ENCODE measurements at places on chromosomes 2 and 18.

- DNase-seq: no peak
Measured at GRCh38 chr2:196598846-196599245, 40.7 kb upstream of the CCDC150 start.

- no peak for DNase-seq
Measured at GRCh38 chr2:41932241-41933045, 115.4 kb upstream of the PKDCC start.

- no peak for DNase-seq
Measured at GRCh38 chr18:23226930-23227725, 91.8 kb downstream of the CABLES1 start.

DNA sequence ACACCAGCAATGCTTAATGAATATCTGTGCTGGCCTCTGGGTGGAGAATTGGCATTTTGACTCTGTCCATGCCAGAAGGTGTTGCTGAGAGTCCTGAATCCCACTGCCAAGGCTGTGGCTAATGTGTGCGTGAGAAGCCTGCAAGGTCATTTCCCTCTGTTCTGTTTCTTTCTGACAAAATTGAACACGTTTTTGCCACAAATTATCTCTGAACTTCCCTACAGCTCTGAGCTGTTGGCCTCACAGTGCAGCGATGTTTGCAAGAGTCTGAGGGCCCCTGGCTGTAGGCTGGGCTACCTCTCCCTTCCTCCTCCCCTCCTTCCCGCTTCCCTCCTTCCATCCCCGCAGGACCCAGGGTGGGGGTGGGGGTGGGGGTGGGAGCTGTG is 154.1 kb upstream of the HS6ST1 start:
- no peak for DNase-seq

- no peak for DNase-seq
Measured at GRCh38 chr2:241809383-241810306, 652 bp downstream of the NEU4 start.

DNA sequence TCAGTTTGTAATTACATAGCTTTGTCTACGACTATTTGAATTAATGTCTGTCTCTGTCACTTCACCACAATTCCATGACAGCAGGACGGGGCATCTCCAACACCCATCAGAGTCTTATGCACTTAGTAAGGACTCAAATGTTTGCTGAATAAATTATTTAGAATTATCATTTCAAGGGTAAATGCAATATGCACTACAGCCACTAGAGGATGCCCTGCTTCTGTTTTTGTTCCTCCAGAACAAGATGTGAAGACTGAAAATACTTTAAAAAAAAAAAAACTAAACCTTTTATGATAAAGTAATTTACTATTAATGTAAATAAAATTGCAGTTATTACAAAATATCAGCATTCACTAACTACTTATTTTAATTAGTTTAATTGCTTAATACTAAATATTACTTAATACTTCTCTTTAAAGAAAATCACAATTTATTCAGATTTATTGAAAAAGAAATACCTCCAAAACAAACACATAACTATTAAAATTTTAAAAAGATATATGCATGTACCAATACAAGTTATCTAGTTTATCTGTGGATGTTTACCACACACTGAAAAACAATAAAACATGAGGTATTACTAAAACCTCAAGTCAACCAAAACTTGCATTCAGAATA is 3.2 kb downstream of the PIGN start:
- DNase-seq: peak; percentile 79

GRCh38 chr2:162198239-162198638 is 45.0 kb downstream of the FAP start:
- no peak for DNase-seq

DNA sequence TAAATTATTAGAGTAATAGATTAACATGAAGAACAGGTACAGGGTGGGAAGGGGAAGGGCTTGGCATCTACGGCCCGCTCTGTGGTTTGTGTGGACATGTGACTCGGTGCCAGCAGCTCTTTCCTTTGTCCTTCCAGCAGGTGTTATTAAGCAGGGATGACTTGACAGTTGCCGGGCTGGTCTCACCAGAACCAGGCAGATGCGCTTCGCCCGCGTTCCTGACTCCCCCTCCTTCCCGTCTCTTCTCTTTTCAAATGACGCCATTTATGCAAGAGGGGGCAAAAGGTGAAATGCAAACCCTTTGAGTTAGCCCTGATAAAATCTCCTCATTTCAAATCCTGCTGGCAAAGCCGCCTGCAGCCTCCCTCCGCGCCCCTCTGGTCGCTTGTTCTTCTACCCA is 38.9 kb upstream of the MGAT4A start:
- no peak for DNase-seq

DNA sequence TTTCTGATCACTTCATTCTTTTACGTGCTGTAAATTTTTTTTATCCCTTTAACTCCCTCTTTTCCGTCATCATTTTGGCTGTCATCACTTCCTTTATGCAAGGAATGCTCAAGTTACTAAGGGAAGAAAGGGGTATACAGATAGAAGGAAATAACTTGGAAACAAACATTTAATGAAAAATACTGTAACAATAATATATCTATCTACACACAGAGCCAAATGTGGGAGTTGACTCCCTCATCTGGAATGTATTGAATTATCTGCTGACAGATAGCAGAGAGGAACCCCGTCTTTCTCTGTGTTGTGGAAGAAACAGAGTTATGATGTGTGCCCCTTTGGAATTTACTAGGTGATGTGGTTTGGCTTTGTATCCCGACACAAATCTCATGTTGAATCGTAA is 182.5 kb upstream of the NXPH2 start:
- no peak for DNase-seq

GRCh38 chr2:137208431-137208891 is 443.1 kb downstream of the THSD7B start:
- no peak for DNase-seq

DNA sequence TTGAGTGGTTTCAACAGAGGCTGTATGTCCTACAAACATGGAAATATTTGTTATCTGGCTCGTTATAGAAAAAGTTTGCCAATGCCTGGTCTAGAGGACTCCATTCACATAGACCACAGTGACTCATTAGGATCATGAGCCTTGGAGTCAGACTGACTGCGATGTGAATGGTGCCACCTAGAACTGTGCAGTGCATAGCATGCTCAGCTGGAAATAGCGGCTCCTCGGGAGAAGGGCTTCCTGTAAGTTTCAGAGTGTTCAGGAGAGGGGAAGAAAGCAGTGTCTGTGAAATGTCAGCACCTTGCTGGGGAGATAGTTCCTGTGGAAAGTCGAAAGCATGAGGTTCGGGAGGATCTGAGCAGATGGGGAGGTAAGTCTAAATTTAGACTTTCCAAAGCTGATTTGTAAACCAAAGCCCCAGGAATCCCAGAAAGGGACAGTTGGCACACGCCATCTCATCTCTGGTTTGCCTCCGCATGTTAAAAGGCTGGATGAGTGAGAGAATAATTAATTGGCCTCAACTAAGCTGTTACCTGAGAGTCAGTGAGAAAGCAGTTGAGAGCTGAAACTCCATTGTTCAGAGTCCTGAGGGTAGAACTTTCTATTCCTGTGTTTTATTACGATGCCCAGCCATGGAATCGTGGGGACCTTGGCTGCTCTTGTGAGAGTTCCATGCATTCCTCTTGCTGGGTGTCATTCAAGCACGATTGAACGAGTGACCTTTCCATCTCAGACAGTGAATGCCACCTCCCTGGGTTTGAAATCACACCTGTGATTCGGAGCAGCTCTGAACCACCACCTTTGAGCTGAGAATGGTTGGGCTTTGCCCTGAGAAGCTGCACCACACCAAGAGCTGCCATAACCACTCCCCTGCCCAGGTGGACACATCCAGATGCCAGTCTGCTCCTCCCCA is 99.5 kb downstream of the MAPK4 start:
- no peak for DNase-seq

DNA sequence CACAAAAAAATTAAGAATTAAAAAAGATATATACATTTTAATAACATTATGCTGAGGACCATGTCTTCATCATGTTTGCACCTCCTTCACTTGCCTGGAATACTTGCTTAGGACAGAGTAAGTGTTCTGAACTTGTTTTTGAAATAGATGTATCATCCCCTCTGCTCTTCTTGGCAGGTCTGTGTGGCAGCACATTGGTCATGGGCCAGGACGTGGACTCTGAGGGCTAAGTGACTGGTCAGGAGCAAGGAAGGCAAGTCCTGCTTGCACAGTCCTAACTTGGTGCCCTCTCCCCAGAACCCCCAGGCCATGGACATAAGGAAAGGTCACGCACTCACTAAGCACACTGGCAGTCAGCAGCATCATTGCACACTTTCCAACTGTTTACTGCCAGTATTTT is 95.8 kb downstream of the PTPRM start:
- no peak for DNase-seq

GRCh38 chr2:88739985-88740600 is 48.6 kb downstream of the RPIA start:
- DNase-seq: peak; percentile 90

- DNase-seq: no peak
Measured at GRCh38 chr2:144625626-144626025, 105.7 kb upstream of the ZEB2 start.

DNA sequence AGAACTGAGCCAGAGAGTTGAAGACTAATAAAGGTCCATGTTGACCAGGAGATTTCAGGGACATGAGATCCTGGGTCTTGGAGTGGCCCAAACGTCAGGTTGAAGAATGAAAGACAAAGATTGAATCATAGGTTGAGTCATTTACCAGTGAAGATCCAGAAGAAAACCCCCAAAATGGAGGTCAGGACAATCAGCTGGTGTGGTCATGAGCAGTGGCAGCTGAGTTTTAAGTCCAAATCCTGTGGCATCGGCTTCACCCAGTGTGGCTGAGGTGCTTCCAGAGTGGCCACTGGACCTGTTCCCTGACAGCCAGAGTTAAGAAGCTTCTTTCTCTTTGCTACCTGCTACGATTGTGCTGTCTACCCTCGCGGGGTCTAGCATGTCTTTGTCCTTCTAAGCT is 234.0 kb downstream of the BCL2 start:
- DNase-seq: no peak

DNA sequence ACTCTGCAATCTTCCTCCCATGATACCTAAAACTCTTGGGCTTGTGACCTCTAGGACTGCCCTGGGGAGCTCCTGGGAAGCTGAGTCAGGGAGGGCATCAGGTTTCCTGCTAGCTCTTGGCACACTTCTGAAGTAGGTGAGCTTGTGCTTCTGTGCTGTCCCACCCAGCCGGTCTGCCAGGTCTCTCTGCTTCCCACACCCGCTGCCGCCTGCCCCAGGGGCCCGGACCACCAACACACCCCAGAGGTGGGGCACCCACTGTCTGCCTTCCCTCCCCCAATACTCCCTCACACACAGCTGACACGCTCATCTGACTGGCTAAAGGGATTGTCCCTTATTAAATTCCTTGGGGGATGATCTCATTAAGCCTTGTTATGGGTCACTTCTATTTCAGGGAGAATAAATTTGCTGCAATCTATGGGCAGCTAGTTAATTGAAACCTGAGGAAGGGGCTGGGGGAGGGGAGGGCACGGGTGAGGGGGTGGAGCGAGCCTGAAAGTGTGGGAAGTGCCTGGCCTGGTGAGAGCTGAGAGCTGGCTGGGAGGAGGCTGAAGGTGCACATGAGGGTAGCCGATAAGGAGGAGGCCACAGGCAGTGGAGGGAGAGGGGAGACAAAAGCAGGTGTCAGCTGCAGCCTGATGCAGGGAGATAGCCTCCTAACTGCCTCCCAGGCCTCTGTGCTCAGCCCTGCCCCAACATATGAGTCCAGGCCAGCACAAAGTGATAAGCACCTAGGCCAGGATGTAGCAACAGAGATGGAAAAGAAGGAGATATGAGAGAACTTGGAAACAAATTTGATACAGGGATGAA is 48.8 kb downstream of the HAUS1 start:
- no peak for DNase-seq

DNA sequence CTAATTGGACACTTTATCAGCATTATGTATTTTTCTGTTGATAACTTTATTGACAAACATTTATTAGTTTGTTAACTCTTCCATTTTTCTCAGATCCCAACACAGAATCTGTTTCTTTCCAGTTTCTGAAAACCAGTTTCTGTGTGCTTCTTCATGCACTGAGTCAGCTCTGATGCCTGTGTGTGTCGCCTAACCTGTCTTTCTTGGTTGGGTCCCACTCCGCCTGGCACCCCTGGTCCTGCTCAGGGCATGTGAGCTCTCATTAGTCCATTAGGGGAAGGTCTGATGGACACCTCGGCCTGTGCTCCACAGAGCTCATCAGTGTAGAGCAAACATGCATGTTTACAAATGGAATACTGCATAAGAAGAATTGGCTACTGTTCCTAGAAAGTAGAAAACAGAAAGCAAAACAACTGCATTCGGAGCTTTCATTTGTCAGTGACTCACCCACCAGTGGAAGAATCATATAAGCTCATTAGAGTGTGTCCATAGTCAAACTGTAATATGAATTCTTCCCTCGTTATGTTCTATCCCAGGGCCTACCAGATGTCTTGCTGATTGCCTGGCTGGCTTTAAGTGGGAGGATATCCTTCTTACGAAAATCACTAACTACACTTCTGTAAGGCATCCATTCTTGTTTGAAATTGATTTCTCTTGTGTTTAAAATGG is 137.7 kb downstream of the SNTG2 start:
- DNase-seq: no peak

DNA sequence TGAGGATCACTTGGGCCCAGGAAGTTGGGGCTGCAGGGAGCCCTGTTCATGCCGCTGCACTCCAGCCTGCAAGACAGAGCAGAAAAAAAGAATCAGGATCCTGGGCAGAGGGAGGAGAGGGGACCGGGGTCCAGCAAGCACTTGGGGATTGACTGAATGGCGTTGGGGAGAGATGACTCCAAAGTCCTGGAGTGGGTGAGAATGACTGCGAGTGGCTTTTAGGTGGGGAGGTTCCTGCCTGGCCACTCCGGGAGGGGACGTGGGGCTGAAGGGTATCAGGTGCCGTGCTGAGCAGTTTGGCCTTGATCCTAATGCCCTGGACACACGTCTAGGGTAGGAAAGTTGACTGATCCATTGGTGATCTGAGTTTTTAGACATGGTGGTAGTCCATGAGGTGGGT is 3.5 kb upstream of the NFATC1 start:
- DNase-seq: no peak

GRCh38 chr2:175363699-175364098 is 182.2 kb upstream of the ATP5MC3 start:
- no peak for DNase-seq

GRCh38 chr18:48194591-48195181 is 214.5 kb downstream of the ZBTB7C start:
- DNase-seq: no peak

- no peak for DNase-seq
Measured at GRCh38 chr2:160550048-160550447, 56.4 kb upstream of the RBMS1 start.

DNA sequence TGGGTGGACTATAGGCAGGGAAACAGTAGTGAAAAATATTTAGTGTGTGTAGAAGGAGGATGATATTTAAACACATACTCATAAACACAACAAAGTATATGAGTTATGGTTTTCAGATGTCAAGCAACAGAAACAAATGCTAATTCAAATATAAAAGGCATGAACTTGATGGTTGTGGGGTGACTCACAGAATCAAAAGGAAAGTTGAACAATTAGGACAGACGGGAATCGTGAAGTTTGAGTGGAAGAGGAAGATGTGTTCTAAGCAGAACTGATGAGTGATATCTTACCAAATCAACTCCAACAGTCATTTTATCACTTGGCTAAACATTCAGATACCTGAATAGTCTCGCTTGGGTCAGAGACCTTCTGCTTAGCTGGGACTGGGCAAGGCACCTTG is 53.6 kb upstream of the ITGA6 start:
- no peak for DNase-seq

GRCh38 chr2:8544171-8544785 is 137.6 kb upstream of the ID2 start:
- DNase-seq: no peak
